OCI-M1 (cell line): ENCODE measurements at places on chromosomes 7 and 10.

DNA sequence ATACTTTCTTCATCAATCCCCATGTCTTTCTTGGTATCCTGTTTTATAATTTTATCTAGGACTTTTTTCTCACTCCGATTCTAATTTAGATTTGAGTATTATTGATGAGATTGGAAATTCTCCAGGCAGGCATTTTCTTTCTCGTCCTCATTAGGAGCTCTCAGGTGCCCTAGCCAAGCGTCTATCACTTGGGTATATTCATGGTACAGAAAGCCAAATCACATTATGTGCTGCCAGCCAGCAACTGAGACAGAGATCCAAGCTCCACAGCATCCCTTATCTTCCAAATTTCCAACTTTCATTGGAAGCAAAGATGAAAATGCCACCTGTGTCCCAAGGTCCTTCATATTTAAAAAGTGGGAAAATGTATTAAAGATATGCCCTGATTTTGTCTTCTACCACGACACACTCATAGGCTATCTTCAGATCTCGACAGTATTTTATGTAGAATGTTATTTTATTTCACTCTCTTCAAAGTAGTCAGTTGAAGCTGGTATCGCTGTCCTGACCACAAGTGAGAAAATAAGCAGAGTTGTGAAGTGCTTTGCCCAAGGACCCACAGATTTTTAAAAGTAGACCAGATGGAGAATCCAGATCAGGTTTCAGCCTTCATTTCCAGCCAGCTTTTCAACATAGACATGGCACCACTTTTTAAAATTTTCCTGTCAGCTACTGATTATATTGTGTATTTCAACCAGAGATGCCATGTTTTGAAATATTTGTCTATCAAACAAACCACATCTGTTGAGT lies 773.4 kb downstream of the CNTNAP2 start:
- no peak for DNase-seq

DNA sequence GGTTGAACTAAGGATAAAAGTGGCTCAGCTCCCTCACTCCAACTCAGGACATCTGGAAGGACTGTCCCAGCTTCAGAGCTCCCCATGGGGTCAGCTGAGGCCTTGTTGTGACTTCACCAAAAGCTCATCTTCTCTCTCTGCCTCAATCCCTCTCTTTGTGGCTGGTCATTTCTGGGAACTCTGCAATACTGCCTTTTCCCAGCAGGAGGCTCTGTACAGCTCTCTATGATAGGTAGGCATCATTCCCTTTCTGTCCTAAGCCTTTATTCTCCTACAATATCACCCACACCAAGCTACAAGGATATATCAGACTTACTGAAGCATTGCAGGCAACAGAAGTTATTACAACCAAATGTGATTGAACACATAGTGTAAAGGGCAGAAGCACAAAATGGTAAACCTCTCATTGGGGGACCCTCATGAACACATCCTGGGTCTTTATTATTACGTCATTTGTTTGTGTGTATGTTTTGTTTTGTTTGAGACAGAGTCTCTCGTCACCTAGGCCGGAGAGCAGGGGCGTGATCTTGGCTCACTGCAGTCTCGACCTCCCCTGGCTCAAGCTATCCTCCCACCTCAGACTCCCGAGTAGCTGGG lies 36.7 kb upstream of the PRPS1L1 start:
- peak; percentile 45 for DNase-seq

- DNase-seq, result no peak
These were observed 104.2 kb downstream of the CTTNBP2 start for GRCh38 chr7:117769085-117769484.

- DNase-seq, result peak; percentile 78
These were observed 842 bp downstream of the ZNF22 start for GRCh38 chr10:45001381-45002148.

DNA sequence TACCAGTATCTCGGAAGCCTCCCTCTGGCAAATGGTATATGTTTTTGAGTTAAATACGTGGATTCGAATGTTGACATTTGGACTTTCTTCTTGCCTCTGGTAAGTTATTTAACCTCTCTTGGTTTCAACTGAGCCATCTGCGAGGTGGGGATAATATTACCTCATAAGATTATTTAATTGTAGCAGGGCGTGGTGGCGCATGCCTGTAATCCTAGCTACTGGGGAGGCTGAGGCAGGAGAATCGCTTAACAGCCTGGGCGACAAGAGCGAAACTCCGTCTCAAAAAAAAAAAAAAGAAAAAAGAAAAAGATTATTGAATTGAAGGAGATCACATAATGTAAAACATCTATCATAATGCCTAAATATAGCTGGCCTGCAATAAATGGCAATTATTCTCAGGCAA lies 396 bp upstream of the TAF5 start:
- no peak for DNase-seq

- DNase-seq, result no peak
These were observed 114.9 kb downstream of the BUB3 start for GRCh38 chr10:123269017-123269552.

DNA sequence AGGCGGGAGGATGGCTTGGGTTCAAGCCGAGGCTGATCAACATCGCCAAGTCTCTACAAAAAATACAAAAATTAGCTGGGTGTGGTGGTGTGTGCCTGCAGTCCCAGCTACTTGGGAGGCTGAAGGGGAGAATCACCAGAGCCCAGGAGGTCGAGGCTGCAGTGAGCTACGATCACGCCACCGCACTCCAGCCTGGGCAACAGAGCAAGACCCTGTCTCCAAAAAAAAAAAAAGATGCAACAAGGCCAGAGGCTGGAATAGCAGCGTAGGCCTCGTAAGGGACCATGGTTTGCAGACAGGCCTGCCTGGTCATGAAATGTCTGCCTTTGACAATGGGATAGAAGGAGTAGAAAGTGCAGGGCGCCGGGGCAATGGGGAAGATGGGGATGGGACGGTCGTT lies 20.0 kb downstream of the PAPOLB start:
- no peak for DNase-seq

- DNase-seq, result no peak
These were observed 638 bp downstream of the EGR2 start for GRCh38 chr10:62815381-62816075.

GRCh38 chr10:132724446-132724845 lies 61.5 kb downstream of the NKX6-2 start:
- DNase-seq, result no peak

DNA sequence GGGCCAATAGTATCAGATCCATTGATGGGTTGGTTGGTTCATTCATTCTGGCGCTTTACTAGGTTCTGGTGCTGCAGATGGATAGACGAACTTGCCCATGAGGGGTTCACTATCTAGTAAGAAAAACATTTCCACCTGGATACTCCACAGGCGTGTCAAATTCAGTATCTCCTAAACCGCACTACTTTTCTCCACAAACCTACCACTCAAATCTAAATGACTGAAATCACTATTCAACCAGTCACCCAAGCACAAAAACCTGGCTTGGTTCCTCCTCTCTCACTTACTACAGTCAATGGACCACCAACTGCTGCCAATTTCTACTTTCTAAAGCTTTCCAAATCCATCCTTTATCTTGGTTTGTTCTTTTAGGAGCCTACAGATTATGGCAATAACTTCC lies 572 bp downstream of the AGK start:
- DNase-seq, result no peak

- peak; percentile 3 for DNase-seq
These were observed 38.8 kb downstream of the SVOPL start for GRCh38 chr7:138662076-138662990.

DNA sequence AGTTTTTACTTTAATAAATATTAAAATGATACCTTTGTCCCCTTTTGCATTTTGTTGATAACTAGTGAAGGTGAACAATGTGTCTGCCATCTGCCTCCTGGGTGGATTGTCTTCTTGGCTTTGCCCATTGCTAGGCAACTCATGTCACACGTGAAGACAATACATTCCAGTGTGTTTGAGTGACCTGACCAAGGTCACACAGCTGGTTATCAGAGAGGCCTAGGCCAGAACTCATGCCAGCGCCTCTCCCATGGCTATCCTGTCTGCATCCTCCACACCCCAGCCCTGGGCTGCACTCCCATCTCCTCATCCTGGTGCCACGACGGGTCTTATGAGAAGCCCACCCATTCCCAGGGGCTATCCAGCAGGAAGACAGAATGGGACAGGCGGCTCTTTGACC lies 108.7 kb downstream of the PLCE1 start:
- DNase-seq, result no peak

- DNase-seq, result no peak
These were observed 20.0 kb downstream of the STRIP2 start for GRCh38 chr7:129454249-129454551.

DNA sequence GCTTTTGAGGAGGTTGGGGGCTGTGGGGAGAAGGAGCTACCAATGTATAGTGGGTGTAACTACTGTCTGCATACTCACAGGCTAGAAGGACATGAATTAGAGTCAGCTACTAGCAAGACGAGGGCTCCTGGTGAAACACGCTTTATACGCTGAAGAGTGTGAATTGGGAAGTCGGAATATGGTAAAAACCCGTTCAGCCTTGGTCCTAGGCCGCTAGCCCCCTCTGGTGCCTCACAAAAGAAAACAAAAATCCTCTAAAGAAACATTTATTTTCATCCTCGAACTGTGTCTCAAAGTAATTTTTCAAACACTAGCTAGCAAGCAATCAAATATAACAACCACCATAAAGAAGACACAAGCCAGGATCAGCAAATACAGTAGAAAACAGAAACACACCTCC lies 338.1 kb upstream of the SEMA3C start:
- peak; percentile 82 for DNase-seq

- no peak for DNase-seq
These were observed 45.5 kb downstream of the VOPP1 start for GRCh38 chr7:55526770-55527169.

GRCh38 chr10:77478247-77478961 lies 159.2 kb downstream of the KCNMA1 start:
- DNase-seq, result no peak

DNA sequence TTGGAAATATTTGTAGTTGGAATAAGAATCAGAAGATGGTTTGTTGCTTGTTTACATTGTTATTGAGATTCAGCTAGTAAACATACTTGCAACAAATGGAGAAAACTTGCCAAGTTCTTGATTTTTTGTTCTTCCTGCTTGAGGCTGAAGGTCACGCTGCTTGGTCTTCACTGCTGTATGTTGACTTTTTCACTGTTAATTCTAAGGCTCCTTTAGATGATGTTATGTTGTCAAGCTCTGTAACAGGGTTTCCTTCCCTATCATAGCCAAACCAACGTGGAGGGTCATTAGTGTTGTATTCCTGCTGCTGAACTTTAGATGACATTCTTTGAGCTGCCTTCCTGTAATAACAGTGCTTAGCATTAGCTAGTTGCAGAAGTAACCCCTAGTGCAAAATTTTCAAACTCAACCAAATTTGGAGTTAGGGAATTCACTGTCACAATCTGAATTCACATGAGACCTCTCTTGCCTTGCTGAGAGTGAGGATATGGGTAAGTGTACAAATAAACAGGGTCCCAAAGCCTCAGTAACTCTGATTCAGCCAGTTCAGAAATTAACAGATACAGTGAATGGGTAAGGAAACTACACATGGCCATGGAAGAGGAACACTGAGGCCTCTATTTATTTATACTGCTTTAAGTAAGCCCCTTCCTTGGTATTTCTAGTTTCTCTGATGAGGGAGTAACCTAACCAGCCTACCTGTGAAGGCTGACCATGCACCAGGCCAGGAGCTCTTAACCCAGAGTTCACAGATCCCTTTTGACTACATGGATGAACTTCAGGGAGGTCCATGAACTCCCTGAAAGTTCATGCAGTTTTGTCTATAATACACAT lies 64.6 kb downstream of the FAM185A start:
- no peak for DNase-seq

- no peak for DNase-seq
These were observed 1042.0 kb downstream of the DNAJB9 start for GRCh38 chr7:109611656-109612055.

GRCh38 chr10:119132521-119133345 lies 28.8 kb downstream of the DENND10 start:
- DNase-seq, result no peak

DNA sequence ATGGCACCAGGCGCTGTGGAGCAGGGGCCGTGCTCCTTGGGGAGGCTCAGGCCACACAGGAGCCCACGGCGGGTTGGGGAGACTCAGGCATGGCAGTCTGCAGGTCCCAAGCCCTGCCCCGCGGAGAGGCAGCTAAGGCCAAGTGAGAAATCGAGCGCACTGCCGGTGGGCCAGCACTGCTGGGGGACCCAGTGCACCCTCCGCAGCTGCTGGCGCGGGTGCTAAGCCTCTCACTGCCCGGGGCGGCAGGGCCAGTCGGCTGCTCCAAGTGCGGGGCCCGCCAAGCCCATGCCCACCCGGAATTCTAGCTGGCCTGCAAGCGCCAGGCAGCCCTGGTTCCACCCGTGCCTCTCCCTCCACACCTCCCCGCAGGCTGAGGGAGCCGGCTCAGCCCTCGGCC lies 57.1 kb downstream of the COL28A1 start:
- no peak for DNase-seq

DNA sequence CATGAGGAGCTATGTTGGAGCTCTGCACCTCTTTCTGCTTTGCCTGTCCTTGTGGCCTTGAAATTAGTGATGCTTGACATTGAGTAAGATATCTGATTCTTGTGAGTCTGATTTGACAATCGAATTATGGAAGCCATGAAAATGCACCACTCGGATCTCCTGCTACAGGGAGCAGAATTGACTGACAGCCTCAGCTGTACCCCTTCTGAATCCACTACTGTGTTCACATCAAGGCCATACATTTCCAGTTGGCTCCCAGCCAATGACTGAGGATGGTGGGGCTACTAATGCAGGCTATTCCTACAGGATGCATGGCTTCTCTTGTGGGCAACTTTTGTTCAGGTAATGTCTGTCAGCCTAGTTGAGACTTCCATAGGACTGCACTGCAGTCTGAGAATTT lies 321.9 kb downstream of the REEP3 start:
- no peak for DNase-seq

DNA sequence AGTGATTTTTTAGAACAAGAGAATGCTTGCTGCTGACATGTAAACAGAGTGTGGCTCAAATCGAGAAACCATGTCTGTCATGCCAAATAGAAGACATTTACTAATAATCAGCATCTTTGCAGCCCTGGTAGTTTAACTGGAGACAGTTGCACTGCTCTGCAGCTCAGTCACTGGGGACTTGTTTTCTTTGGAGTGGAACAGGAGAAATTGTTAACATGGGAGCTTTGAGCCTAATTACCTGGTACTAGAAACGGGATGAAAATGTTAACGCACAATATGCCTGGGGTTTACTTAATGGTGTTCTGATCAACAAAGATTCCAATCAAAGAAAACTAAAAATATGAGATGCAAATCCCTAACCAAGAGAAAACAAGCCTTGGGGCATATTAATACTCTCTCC lies 153.5 kb downstream of the NRP1 start:
- DNase-seq, result no peak

DNA sequence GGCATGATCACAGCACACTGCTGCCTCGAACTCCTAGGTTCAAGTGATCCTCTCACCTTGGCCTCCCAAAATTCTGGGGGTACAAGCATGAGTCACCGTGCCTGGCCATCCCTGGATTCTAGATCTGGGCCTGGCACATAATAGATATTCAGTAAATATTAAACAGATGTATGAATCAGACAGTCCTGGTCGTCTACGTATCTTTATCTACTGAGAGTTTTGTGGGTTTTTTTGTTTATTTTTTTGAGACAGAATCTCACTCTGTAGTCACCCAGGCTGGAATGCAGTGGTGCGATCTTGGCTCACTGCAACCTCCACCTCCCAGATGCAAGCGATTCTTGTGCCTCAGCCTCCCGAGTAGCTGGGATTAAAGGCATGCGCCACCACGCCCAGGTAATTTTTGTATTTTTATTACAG lies 24.3 kb upstream of the ITGB1 start:
- DNase-seq, result no peak

- no peak for DNase-seq
These were observed 750.6 kb upstream of the PCDH15 start for GRCh38 chr10:55551603-55552002.

GRCh38 chr10:89095701-89096391 lies 105.2 kb downstream of the FAS start:
- no peak for DNase-seq
